ENCODE measurements at places on chromosomes 5 and 9.
A peak's percentile ranks its signal among the peaks of the same experiment; 100 is the strongest.

DNA sequence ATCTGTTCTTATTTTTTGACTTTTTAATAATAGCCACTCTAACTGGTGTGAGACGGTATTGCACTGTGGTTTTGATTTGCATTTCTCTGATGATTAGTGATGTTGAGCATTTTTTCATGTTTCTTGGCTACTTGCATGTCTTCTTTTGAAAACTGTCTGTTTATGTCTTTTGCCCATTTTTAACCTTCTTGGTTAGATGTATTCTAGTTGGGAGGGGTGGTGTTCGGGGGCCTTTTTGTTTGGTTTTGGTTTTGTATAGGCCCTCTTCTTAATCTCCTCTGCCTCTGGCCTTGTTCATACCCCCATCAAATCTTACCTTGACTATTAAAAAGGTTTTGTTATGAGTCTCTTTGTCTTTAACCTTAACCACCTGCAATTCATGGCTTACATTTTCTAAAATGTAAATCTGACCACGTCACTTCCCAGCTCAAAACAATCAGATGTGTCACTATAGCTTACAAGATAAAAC is 107.8 kb upstream of the NR4A3 start:
- no peak for DNase-seq

DNA sequence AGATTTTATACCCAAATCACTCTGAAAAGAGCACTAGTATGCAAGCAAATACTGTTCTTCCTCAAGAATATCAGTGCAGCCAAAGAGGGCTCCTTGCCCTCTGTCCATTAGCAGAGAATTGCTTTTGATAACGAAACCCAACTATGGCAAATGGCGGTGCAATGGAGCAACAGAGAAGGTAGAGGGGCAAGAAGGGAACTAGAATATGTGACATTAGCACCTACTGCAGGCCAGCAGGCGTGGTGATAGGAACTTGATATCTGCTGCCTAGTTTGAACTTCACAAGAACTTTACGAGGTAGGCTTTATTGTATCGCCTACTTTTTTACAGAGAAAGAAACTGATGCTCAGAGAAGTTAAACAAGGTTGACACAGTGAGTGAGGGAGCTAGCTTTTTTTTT is 66.1 kb downstream of the APBA1 start:
- DNase-seq, result no peak

DNA sequence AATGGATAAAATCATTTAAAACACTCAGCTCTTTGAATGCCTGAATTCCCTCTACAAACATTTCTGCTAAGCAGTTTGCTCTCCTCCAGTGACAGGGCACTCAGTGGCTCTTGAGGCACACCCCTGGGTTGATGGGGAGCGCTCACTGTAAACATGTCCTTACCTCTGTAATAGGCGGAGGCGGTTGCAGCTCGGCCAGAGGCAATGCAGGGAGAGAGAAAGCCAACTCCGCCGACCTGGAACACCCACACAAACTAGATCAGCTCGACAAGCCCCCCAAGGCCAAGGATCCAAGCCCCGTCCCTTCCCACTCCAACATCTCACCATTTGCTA is 329 bp downstream of the CDC23 start:
- no peak for DNase-seq

DNA sequence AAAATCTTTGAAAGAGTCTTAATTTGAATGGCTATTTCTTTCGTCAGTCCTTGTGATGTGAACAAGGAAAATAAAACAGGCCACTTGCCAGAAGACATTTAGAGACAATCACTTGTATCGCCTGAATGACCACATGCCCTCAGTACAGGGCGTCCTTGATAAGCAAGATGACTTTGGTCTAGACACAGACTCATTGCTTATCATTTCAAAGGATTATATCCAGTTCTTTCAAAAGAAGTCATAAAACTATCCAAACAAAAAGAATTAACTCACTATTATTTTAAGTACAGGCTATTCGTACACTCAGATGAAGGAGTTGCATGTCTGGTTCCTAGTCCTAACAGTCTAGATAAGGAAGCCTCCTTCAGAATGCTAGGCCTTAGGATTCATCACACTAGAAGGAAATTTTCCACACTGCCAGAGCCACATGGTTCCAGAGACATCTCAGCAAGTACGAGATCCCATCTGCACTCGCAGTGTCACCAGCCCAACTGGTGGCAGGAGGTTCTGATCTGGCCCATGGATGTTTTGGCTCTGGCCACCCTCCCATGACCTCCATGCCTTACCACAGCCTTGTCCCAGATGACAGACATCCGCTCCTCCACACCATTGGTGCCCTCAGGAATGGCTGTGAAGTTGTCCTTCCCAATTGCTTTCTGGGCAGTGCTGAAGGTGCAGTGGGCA is 109.6 kb downstream of the DPYSL3 start:
- no peak for DNase-seq

DNA sequence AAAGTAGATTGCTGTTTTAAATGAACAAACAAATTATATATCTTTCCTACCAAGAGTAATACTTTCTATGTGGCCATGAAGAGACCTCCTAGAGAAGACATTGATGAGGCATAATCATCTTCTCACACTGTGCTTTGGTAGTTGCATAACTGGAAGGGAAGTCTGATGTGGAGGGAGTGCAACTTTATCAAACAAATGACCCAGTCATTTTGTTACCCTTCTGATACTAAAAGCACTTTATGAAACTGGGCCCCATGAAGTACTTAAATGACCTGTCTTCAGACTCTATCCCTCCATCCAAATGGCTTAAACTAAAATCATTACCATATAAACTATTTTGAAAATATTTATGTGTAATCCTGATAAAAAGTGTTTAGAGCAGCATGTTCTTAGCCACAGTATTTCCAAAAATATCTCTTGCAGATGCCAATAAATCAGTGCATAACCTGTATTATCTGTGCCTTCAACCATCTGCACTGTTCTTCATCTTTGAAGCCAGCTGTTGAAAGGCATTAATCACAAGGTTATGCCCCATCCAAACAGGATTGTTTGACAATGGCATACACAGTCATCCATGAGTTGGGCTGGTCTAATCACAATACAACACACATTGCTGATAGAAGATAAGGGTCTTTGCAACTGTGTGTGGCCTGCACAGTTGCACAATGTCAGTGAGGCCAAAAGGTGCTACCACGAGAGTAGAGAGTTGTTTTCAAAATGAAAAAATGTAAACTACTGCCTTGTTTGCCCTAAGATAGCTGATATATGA is 31.9 kb upstream of the MIER3 start:
- peak; percentile 30 for DNase-seq

DNA sequence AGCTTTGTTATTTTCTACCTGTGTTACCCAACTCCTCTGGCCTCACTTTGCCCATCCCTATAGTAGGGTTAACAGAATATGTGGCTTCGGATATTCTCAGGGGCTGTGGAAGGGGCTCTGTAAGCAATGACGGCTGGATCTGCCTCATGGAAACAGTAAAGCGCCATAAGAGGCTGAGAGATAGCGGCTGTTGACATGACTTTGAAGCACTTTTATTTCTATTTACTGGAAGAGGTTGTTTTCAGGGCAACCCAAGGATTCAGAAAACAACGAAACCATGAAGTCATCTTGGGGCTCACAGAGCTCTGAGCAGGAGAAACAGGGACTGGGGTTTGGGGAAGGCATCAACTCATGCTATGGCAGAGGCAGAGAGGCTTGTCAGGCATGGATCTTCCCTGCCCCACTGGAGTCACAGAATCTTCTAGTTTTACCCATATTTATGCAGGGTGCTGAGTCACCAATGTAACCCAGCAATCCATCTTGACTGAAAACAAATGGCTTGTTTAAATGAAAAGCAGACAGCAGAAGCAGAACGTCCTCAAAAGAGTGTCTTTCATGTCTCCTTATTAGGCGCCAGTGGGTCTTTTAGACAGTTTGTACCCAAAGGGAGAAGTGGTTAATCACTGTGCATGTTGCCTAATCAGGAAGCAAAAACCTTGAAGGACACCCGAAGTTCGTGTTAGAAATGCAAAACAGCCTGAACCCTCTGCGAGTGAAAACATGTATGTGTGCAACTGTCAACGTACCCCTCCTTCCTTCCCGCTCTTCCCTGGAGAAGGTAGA is 113.0 kb downstream of the COL23A1 start:
- no peak for DNase-seq

GRCh38 chr9:127816362-127816725 is 13.7 kb downstream of the FPGS start:
- no peak for DNase-seq

DNA sequence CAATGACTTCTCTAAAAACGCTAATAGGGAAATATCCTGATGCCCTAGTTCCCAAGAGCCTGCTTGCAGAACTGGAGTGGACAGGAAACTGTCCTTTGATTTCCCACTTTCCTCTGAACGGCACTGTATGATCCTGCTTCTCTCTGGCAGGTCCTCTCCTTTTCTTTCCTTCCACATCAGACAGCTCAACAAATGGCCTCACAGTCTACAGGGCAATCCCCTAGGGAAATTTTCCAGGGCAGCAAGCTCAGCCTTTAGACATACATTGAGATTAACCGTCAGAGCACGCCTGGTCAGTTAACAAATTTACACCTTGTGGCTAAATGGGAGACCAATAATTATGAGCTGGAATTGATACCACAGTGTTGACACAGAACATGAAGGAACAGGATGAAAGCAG is 164.9 kb downstream of the SLC24A2 start:
- DNase-seq, result no peak

DNA sequence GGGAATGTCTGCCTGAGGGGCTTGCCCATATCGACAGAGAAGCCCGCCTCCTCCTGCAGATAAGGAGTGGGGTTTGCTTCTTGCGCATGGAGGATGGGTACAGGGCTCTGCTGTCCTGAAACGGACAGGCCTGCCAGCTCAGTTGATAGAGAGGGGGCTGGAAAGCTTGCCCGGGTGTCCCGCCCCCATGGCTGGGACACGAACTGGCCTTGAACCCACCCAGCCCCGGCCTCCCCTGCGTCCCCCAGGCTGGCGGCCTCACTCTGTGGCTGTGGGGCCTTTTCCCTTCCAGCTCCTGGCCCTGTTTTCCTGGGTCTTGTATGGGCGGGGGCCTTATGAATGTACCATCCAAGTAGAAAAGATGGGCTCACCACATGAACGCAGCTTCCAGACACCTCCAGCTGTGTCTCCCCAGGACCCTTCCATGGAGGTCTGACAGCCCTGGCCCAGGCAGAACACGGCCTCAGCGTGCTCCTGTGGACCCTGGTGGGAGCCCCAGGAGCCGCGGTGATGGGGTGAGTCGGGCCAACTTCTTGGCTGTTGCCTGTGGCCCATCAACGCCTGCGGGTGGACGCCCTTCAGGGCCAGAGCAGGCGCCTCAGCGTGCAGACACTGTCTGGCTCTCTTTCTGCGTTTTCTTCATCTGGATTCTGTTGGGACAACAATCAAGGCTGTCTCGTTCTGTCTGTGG is 15.9 kb upstream of the SLC2A6 start:
- DNase-seq, result no peak

DNA sequence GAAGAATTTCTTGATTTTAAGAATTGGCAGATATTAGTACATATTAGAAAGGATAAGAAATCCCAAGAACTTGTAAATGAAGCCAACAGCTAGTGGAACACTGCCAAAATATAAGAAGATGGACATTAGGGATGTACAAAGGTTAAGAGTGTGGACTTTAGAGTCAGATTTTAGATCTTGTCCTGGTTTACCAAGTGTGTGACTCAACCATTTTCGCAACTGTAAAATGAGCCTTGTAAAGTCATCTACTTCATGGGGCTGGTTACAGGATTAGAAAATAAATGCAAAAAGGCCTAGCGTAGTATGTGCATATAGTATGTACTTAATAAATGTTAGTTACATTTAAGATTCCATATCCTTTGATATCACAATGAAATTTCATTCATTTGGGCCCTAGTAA is 260.0 kb downstream of the RAB3C start:
- DNase-seq, result no peak

GRCh38 chr5:135120951-135121350 is 86.9 kb upstream of the PITX1 start:
- DNase-seq, result no peak

GRCh38 chr5:97728920-97729319 is 545.9 kb upstream of the RIOK2 start:
- DNase-seq, result no peak

DNA sequence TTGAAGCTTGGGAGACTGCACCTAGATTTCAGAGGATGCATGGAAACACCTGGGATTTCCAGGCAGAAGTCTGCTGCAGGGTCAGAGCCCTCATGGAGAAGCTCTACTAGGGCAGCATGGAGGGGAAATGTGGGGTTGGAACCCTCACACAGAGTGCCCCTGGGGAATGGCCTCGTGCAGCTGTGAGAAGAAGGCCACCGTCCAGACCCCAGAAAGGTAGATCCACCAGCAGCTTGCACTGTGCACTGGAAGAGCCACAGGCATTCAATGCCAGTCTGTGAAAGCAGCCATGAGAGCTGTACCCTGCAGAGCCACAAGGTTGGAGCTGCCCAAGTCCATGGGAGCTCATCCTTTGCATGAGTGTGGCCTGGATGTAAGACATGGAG is 285.3 kb upstream of the FAM174A start:
- DNase-seq, result no peak

- DNase-seq, result peak; percentile 30
Observed at GRCh38 chr9:118992813-118993794, 376.1 kb downstream of the BRINP1 start.

DNA sequence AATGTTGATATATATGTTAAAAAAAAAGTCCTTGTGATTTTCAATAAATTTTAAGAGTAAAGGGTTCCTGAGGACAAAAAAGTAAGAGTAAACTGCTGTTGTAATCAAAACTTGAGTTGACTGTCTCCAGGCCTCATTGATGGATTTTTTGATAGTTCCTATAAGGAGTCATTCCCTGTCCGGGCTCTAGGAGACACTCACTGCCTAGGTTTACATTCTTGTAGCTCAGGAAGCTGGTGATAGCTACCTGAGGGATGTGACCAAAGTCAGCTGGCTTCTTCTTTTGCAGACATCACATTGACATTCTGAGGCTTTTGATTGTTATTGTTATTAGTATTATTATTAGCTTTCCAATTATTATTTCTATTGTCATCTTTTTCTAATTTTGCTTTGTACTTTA is 116.5 kb upstream of the FBXL7 start:
- DNase-seq, result peak; percentile 23

DNA sequence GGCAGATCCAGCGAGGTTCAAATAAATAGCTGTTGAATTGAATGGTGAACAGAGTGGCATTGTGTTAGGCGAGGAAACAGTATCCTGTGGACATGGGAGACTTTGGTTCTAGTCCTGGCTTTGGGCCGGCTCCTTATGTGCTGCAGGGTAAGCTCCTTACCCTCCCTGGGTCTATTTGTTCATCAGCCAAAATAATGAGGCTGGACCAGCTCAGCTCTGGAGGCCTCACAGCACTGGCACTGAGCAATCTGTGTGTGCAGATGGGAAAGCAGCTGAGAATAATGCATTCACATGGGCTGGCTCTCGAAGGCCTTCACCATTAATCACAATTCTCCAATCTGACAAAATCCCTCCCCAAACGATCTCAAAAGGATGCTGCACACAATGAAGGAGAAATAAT is 81.9 kb downstream of the APBA1 start:
- DNase-seq, result no peak

DNA sequence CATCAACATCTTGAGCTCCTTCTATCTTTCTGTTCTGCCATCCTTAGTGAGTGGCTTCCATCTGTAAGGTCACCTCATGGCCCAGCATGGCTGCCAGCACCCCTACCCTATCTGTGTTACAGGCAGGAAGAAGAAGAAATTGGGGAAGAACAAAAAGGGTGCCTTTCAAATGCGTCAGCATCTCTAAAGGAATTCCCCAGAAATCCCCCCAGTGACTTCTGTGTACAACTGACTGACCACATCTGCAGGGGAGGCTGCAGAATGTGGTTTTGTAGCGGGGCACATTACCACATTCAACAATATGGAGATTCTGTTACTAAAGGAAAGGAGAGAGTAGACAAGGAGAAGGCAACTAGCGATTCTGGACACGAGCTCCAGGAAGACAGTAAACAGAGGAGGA is 40.1 kb downstream of the ALG2 start:
- DNase-seq, result peak; percentile 57

Measured in kidney tubule cell (primary cell).